ENCODE measurements at places on chromosomes 7 and 10. TPM values are rescaled to one million over a fixed set of nuclear protein-coding genes. Genes with fewer than 3 reads are reported as not detected.
A peak's percentile ranks its signal among the peaks of the same experiment; 100 is the strongest.

DNA sequence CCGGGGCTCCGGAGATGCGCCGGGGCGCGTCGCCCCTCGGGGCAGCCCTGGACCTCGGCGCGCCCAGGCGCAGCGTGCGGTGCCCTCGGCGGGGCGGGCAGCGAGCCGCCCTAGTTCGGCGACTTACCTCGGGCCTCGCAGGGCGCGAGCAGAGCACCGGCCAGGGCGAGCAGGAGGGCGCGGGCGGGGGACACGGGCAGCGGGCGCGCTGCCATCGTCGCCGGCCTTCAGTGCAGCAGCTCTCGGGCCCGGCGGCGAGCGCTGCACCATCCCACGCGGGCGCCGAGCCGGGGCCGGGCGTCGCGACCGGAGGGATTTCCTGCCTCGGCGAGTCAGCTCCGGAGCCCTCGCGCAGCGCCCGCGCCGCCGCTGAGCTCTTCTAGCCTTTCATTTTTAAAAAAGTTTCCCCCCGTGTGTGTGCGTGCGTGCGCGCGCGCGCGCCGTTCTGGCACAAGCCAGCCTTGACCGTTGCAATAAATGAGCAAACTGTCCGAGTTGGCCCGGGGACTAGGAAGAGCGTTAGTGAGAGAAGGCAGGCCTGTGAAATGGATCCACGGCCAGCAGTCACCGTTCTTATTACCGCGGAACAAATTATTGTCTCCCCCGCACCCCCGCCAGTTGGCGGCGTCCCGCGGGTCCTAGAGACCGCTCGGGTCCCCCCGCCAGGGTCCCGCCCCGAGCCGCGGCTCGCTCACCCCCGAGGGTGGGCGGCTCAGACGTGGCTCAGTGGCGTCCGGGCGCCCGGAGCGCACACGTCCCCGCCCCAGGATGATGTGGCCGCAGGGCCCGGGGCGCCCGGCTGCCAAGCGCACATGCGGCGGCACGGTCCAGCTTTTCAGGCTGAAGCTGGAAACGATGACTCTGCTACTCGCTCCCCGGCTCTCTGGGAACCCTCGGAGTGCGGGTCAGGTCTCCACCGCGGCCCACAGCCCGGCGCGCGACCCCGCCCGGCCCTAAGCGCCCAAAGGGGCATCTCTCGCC is at the start of gene ADAM12:
Gene ADAM12 (minus strand): TSS at position 547 of the 981 bp plus-strand sequence. CDS start 332 bp downstream, at position 215.
- no peaks in the 10 kb centered on the region for H3K4me1 ChIP-seq
- peak within 1 kb of the TSS; percentile 33 for H3K4me3 ChIP-seq
- H3K36me3 ChIP-seq: no peaks in the 10 kb centered on the region
- H3K27ac ChIP-seq: no peak within 1 kb of the TSS
- H3K27me3 ChIP-seq: no peaks in the 10 kb centered on the region
- no peak for DNase-seq

DNA sequence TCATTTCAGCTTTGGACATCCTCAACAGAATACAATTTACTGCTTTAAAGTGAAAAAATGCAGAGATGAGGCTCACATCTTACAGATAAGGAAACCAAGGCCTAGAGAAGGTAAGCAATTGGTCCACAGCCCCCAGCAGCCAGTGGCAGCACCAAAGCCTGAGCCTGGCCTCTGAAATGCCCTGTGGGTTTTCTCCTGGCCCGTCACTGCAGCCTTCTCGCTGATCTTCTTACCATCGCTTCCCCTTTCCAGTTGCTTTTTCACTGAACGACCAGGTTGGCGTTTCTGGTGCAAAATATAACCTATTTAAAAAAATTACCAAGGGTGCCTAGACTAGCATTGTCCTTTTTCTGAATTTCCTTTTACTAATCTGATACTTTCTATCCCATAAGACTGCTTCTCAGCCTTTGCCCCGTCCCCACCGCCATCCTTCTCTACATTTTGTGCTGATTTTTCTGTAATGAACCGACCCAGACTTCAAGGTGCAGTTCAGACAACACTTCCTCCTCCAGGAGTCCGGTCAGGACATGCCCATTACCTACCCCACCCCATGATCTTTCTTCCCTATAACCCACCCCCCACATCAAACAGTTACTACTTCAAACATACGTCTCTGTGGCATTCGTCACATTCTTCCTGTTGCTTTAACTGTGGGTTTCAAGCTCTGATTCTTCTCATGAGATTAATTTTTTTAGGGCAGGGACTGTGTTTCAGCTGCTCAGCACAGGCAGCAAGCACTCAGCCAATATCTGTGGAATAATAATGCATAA is 289.4 kb downstream of the DNAJB6 start:
- no peak overlapping the region for H3K4me3 ChIP-seq
- no peak overlapping the region for H3K27ac ChIP-seq
- H3K4me1 ChIP-seq: no peaks in the 10 kb centered on the region
- no peak for DNase-seq
- no peaks in the 10 kb centered on the region for H3K36me3 ChIP-seq

GRCh38 chr7:41956705-41957104 is 253.8 kb upstream of the INHBA start:
- peaks cover 12% of the 10 kb centered on the region for H3K4me1 ChIP-seq
- DNase-seq: no peak
- H3K4me3 ChIP-seq: no peak overlapping the region
- no peak overlapping the region for H3K27ac ChIP-seq

DNA sequence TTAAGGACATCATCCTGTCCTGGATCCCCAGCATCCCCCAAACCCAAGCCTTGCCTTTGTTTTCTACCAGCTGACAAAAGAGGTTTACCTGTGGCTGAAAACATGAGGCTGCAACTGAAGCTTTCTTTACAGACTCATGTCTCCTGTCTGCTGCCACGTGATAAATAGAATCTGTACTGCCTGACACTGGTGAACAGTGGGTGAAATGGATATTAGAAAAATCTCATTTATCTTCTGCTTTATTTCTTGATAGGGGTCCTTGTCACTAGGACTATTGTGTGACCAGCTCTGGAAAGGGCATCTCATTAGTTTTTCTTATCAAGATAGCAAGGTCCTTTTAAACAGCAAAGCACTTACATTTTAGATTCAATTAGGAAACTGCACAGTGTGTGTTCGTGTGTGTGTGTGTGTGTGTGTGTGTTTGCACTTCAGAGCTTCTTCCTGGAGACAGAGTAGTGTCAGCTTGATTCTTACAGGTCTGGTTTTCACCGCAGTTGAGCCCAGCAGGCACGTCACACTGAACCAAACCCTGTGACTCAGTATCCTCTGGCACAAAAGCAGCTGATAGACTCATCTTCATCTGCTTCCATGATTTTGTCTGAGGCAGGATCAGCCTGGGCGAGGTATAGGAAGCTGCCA is 373.5 kb upstream of the CELF2 start:
- H3K4me3 ChIP-seq: no peak overlapping the region
- no peaks in the 10 kb centered on the region for H3K36me3 ChIP-seq
- no peak for DNase-seq
- no peak overlapping the region for H3K27ac ChIP-seq
- H3K4me1 ChIP-seq: no peaks in the 10 kb centered on the region
- H3K27me3 ChIP-seq: no peaks in the 10 kb centered on the region

GRCh38 chr7:7970531-7971307 is 2.1 kb downstream of the GLCCI1 start:
- no peaks in the 10 kb centered on the region for H3K27me3 ChIP-seq
- no peak for DNase-seq
- H3K4me3 ChIP-seq: peak overlapping the region; percentile 91
- no peaks in the 10 kb centered on the region for H3K36me3 ChIP-seq
- H3K27ac ChIP-seq: peak overlapping the region; percentile 80

The DHTKD1 gene
- total RNA-seq: 59.2 TPM

DNA sequence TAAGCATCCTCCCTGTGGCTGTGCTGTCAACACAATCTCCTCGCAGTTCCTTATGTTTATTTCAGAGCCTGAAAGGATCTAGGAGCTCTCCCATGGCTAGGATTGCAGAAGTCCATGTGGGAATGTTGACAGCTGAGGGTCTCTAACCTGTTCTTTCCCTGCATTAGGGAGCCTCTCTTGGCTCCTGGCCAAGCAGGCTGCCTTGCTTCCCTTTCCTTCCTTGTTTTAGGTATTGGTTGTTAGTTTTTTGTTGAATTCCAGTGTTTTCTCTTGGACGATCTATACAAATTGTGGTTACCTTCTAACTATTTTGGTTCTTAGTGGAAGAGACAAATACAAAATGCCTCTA is 171.8 kb downstream of the MLLT10 start:
- H3K36me3 ChIP-seq: no peaks in the 10 kb centered on the region
- H3K27ac ChIP-seq: no peak overlapping the region
- H3K4me3 ChIP-seq: no peak overlapping the region
- no peaks in the 10 kb centered on the region for H3K27me3 ChIP-seq
- no peak for DNase-seq

DNA sequence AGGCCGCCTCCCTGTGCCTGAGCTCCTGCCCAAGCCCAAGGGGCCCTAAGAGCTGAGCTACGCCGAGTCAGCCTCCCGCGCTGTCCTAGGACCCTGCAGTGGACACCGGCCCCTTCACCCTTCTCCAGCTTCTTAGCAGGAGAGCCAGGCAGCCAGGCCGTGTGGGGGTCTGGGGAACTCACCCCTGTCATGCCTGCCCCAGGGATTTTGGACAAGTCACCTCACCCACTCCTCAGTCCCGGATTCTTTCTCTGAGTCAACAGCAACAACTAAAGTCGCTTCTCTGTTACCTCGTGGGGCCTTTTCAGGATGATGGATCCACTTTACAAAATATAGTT is 79.3 kb downstream of the MKI67 start:
- no peaks in the 10 kb centered on the region for H3K27me3 ChIP-seq
- H3K4me3 ChIP-seq: no peak overlapping the region
- H3K36me3 ChIP-seq: no peaks in the 10 kb centered on the region
- H3K4me1 ChIP-seq: no peaks in the 10 kb centered on the region

- H3K27me3 ChIP-seq: no peaks in the 10 kb centered on the region
- H3K4me3 ChIP-seq: no peak overlapping the region
- H3K27ac ChIP-seq: no peak overlapping the region
Observed at GRCh38 chr7:75631711-75632110, 107.0 kb downstream of the HIP1 start.

GRCh38 chr10:132675031-132675740 is 110.8 kb downstream of the NKX6-2 start:
- no peak for DNase-seq
- no peak overlapping the region for H3K4me3 ChIP-seq
- H3K4me1 ChIP-seq: peaks cover 4% of the 10 kb centered on the region
- no peak overlapping the region for H3K27ac ChIP-seq
- H3K27me3 ChIP-seq: no peaks in the 10 kb centered on the region

- H3K36me3 ChIP-seq: no peaks in the 10 kb centered on the region
- H3K27ac ChIP-seq: no peak overlapping the region
- H3K4me3 ChIP-seq: no peak overlapping the region
- no peaks in the 10 kb centered on the region for H3K4me1 ChIP-seq
- no peaks in the 10 kb centered on the region for H3K27me3 ChIP-seq
Observed at GRCh38 chr7:83055197-83055596, 107.5 kb downstream of the PCLO start.

DNA sequence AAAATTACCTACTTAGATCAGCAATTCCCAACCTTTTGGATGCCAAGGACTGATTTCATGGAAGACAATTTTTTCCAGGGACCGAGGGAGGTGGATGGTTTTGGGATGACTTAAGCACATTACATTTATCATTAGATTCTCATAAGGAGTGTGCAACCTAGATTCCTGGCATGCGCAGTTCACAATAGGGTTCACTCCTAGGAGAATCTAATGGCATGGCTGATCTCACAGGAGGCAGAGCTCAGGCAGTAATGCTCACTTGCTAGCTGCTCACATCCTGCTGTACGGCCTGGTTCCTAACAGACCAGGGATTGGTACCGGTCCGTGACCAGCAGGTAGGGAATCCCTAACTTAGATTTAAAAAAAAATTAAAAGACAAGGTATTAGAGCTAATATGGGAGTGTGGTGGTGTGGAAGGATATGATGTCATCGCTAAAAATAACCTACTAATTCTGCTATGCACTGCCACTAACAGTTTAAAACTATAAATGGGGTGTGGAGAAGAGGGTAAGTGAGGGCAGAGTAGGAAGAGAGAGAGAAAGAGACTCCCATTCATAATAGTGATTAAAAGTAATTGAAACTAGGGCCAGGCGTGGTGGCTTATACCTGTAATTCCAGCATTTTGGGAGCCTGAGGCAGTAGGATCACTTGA is 282.7 kb downstream of the BAMBI start:
- no peak for DNase-seq
- no peak overlapping the region for H3K4me3 ChIP-seq
- no peaks in the 10 kb centered on the region for H3K36me3 ChIP-seq

The SLC26A5 gene
- total RNA-seq: 1.5 TPM

The ZDHHC4 gene
- total RNA-seq: 69.9 TPM

DNA sequence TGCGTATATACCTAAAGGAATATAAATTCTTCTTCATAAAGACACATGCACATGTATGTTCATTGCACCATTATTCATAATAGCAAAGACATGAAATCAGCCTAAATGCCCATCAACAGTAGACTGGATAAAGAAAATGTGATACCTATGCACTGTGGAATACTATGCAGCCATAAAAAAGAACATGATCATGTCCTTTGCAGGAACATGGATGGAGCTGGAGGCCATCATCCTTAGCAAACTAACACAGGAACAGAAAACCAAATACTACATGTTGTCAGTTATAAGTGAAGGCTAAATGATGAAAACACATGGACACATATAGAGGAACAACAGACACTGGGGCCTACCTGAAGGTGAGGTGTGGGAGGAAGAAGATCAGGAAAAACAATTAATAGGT is 48.7 kb downstream of the GPR37 start:
- H3K27ac ChIP-seq: no peak overlapping the region
- H3K4me3 ChIP-seq: no peak overlapping the region
- DNase-seq: no peak
- H3K4me1 ChIP-seq: no peaks in the 10 kb centered on the region
- no peaks in the 10 kb centered on the region for H3K27me3 ChIP-seq
- H3K36me3 ChIP-seq: no peaks in the 10 kb centered on the region

GRCh38 chr7:54904986-54905385 is 113.8 kb upstream of the EGFR start:
- H3K36me3 ChIP-seq: no peaks in the 10 kb centered on the region
- H3K4me3 ChIP-seq: no peak overlapping the region
- no peaks in the 10 kb centered on the region for H3K4me1 ChIP-seq
- DNase-seq: no peak
- H3K27ac ChIP-seq: no peak overlapping the region

GRCh38 chr10:86698207-86698940 is 30.1 kb downstream of the LDB3 start:
- H3K36me3 ChIP-seq: no peaks in the 10 kb centered on the region
- H3K27me3 ChIP-seq: no peaks in the 10 kb centered on the region
- H3K27ac ChIP-seq: no peak overlapping the region
- H3K4me3 ChIP-seq: no peak overlapping the region

- H3K4me3 ChIP-seq: no peak overlapping the region
- H3K27ac ChIP-seq: no peak overlapping the region
- H3K4me1 ChIP-seq: no peaks in the 10 kb centered on the region
- no peaks in the 10 kb centered on the region for H3K36me3 ChIP-seq
Observed at GRCh38 chr7:52273685-52274610, 761.5 kb upstream of the POM121L12 start.

DNA sequence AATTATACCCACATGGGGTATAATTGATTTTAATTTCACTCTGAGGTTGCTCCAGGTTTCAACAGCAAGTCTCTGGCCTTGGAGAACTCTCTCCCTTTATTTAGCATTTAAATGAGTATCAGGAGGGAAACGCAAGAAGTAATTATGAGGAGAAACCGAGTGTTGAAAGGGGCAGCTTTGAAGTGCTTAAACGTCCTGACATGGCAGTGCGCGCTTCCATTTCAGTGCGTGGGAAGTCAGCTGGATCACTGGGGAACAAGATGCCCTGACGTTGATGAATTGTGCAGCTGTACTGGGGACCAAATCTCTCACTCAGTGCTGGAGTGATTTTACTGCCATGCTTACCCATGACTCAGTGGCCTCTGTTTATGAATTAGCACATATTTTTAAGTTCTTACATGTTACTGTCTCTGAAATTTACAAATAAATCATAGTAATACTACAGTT is 106.0 kb upstream of the PRR15 start:
- H3K36me3 ChIP-seq: no peaks in the 10 kb centered on the region
- no peaks in the 10 kb centered on the region for H3K4me1 ChIP-seq
- no peak overlapping the region for H3K27ac ChIP-seq
- H3K4me3 ChIP-seq: no peak overlapping the region
- H3K27me3 ChIP-seq: no peaks in the 10 kb centered on the region

The GSTO2 gene
- 18.1 TPM for total RNA-seq

Measured in prostate gland (tissue), 2 donors.